ENCODE measurements at places on chromosomes 3 and 15. TPM values are rescaled to one million over a fixed set of nuclear protein-coding genes. Genes with fewer than 3 reads are reported as not detected.

The NEDD4 gene
- 33.8 TPM for total RNA-seq

The NECTIN3 gene
- total RNA-seq: 65.7 TPM

The ATP13A5 gene
- not detected for total RNA-seq

The CHDH gene
- not detected for total RNA-seq

The CP gene
- not detected for total RNA-seq

The ENTPD3 gene
- not detected for total RNA-seq

The SLC12A1 gene
- total RNA-seq: not detected

The SERINC4 gene
- not detected for total RNA-seq

The TMEM40 gene
- not detected for total RNA-seq

The GTF2A2 gene
- 59.4 TPM for total RNA-seq

The AMT gene
- 0.58 TPM for total RNA-seq

The GJD2 gene
- total RNA-seq: not detected

The ARPIN gene
- 9.7 TPM for total RNA-seq

The TPRG1 gene
- not detected for total RNA-seq

The PLIN1 gene
- 0.53 TPM for total RNA-seq

The DUOX1 gene
- total RNA-seq: not detected

The MESD gene
- 21.0 TPM for total RNA-seq

The CORO2B gene
- 32.6 TPM for total RNA-seq

The HACD2 gene
- 21.6 TPM for total RNA-seq

The IL17RB gene
- not detected for total RNA-seq

The SEMA3F gene
- 7.8 TPM for total RNA-seq

The CD200 gene
- 8.9 TPM for total RNA-seq

The ABHD6 gene
- total RNA-seq: 8.6 TPM

The CHL1 gene
- not detected for total RNA-seq

The CYP8B1 gene
- total RNA-seq: not detected

The TEX264 gene
- 64.9 TPM for total RNA-seq

The TOP2B gene
- total RNA-seq: 52.2 TPM

The FSIP1 gene
- 1.6 TPM for total RNA-seq

Measured in myometrial cell (primary cell).